CD4-positive, alpha-beta memory T cell (primary cell): ENCODE measurements at places on chromosomes 4 and X.

GRCh38 chrX:109927663-109928273 is 75.1 kb upstream of the TMEM164 start:
- no peaks in the 10 kb centered on the region for H3K27me3 ChIP-seq
- H3K4me3 ChIP-seq = no peak overlapping the region
- H3K27ac ChIP-seq = no peak overlapping the region
- DNase-seq = no peak
- no peaks in the 10 kb centered on the region for H3K36me3 ChIP-seq

- H3K27ac ChIP-seq = no peak overlapping the region
- no peak for DNase-seq
- H3K36me3 ChIP-seq = no peaks in the 10 kb centered on the region
- no peaks in the 10 kb centered on the region for H3K27me3 ChIP-seq
- no peak overlapping the region for H3K4me3 ChIP-seq
- H3K4me1 ChIP-seq = no peaks in the 10 kb centered on the region
These were observed 187.1 kb upstream of the ARX start for GRCh38 chrX:25202827-25203226.

DNA sequence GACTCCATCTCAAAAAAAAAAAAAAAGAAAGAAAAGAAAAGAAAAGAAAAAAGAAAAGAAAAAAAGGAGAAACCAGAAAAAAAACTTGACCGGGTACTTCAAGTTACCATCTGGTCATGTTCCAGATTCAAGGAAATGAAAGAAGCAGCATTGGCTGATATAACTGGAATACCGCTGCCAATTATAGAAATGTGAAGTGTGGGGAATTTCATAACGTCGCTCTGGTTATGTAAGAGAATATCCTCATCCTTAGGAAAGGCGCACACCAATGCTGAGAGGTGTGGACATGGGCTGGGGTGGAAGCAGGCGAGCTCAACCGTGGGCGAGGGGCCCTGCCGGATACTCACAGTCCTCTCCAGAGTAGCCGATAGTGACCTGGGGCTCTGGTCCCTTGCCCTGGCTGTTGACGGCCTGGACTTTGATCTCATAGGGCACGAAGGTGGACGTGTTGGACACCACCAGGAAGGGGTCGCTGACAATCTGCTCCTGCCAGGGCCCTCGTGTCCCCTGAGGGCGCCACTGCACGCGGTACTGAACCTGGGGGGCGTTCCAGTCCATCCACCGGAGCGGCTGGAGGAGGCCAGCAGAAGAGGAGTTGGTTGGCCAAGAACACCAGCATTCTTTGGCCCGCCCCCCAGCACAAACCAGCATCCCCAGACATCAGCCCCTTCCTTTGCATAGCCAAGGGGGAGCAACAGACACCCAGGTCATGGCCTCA is 19.5 kb downstream of the L1CAM start:
- no peaks in the 10 kb centered on the region for H3K27me3 ChIP-seq
- no peak overlapping the region for H3K4me3 ChIP-seq
- no peaks in the 10 kb centered on the region for H3K36me3 ChIP-seq

DNA sequence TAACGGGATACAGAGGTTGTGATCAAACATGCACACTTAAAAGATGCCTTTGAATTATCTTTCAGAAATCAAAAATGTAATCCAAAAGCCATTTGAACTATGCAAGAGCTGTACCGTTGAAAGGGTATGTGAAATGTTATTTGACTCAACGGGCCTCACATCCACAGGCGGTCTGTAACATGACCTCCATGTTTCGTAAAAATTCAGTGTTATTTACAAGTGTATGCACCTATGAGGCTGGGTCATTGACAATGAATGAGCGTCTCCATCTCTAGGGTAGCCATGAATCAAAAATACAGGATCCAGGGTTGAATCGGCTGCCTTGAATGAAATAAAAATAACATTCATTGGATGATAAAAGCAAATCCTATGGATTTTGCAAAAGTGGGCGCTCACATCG is 100.1 kb downstream of the CRLF2 start:
- no peaks in the 10 kb centered on the region for H3K27me3 ChIP-seq
- H3K4me3 ChIP-seq = no peak overlapping the region
- no peaks in the 10 kb centered on the region for H3K36me3 ChIP-seq
- no peaks in the 10 kb centered on the region for H3K4me1 ChIP-seq
- no peak overlapping the region for H3K27ac ChIP-seq
- DNase-seq = no peak

- no peak overlapping the region for H3K27ac ChIP-seq
- H3K27me3 ChIP-seq = no peaks in the 10 kb centered on the region
- no peak overlapping the region for H3K4me3 ChIP-seq
- H3K36me3 ChIP-seq = no peaks in the 10 kb centered on the region
These were observed 143.1 kb downstream of the TBCK start for GRCh38 chr4:106172861-106173260.

- peaks cover 34% of the 10 kb centered on the region for H3K4me1 ChIP-seq
- H3K27me3 ChIP-seq = no peaks in the 10 kb centered on the region
- no peaks in the 10 kb centered on the region for H3K36me3 ChIP-seq
- no peak overlapping the region for H3K27ac ChIP-seq
- DNase-seq = no peak
- no peak overlapping the region for H3K4me3 ChIP-seq
These were observed 69.9 kb downstream of the CAMK2D start for GRCh38 chr4:113691676-113692075.

DNA sequence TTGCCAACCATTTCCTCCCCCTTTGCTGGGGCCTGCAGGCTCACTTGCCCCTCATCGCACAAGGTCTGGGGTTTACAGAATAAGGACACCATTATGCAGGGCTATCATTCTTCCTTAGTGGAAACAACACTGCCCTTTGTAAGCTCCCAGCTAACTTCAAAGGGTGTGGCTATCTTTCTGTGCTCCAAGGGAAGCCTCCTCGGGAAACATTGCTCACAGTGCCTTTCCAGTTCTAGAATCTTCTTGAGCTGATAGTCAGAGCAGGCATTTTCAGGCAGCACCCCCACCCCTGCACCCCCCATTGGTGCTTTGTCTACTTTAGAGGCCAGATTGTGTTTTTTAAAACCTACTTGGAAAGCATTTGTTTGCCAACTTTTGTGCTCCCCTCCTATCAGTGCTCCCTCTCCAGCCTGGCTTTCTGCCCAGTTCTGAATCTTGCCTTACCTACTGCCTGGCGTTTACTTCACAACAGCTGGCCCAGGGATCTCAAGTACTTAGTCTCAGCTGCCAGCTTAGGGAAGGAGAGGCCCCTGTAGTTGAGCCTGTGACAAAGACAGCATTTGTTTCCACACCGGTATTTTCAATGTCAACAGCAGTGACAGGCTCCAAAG is 53.5 kb downstream of the PLAC1 start:
- no peak overlapping the region for H3K27ac ChIP-seq
- no peaks in the 10 kb centered on the region for H3K4me1 ChIP-seq
- no peak overlapping the region for H3K4me3 ChIP-seq
- no peaks in the 10 kb centered on the region for H3K36me3 ChIP-seq
- no peak for DNase-seq

DNA sequence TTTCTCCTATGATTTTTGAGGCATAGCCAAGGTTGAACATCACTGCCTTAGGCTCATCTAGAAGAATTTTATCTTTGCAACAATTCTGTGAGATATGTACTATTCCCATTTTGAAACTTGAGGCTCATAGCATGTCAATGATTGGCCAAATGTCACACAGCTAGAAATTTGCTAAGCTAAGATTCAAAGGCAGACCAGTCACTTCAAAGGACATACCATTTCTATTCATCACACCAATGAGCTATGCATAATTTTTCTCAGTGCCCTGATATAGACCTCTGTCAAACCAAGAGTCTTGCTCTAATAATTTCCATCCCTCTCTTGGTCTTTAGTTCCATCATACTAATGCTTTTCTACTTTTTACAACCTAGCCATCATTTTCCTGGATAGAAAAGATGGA is 27.6 kb upstream of the SERTM2 start:
- no peak for DNase-seq
- H3K27me3 ChIP-seq = no peaks in the 10 kb centered on the region
- H3K4me3 ChIP-seq = no peak overlapping the region

- no peaks in the 10 kb centered on the region for H3K27me3 ChIP-seq
- no peak for DNase-seq
- no peaks in the 10 kb centered on the region for H3K36me3 ChIP-seq
- H3K27ac ChIP-seq = no peak overlapping the region
- no peak overlapping the region for H3K4me3 ChIP-seq
These were observed 6.0 kb downstream of the SEL1L3 start for GRCh38 chr4:25856756-25857155.

- no peak overlapping the region for H3K27ac ChIP-seq
- peaks cover 18% of the 10 kb centered on the region for H3K4me1 ChIP-seq
- H3K27me3 ChIP-seq = no peaks in the 10 kb centered on the region
- H3K36me3 ChIP-seq = no peaks in the 10 kb centered on the region
- no peak overlapping the region for H3K4me3 ChIP-seq
These were observed 45.1 kb downstream of the CHM start for GRCh38 chrX:86002076-86002896.

- H3K27ac ChIP-seq = no peak overlapping the region
- no peak for DNase-seq
- H3K4me3 ChIP-seq = no peak overlapping the region
- H3K36me3 ChIP-seq = no peaks in the 10 kb centered on the region
These were observed 2.4 kb upstream of the WDFY3 start for GRCh38 chr4:84968925-84969324.

GRCh38 chr4:82866706-82867385 is 24.1 kb downstream of the SEC31A start:
- H3K4me3 ChIP-seq = no peak overlapping the region
- no peaks in the 10 kb centered on the region for H3K27me3 ChIP-seq
- no peak overlapping the region for H3K27ac ChIP-seq
- peaks cover 30% of the 10 kb centered on the region for H3K4me1 ChIP-seq
- peaks cover 55% of the 10 kb centered on the region for H3K36me3 ChIP-seq

DNA sequence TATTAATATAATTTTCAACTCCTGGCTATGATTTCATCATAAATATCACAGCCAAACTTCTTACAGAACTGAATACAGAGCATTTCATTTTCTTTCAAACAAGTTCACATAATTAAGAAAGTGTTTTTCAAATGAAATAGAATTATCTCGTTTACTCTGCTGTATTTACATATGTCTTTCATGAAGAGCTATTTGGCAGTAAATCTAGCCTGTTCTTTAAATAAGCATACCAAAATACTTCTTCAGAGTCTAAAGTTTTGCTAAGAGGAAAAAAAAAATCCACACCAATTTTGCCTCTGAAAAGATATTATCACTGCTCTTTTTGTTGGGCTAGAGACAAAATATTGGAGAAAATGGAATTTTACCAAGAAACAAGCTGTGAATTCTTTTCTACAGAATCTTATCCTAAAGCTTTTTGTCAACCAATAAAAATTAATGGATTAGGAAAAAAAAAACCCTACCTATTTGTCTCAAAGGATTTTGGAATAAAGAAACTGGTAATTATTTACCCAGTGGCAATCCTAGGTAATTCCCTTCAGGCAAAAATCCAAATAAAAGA is 287.9 kb upstream of the NR3C2 start:
- no peaks in the 10 kb centered on the region for H3K27me3 ChIP-seq
- H3K4me1 ChIP-seq = no peaks in the 10 kb centered on the region
- H3K4me3 ChIP-seq = no peak overlapping the region

DNA sequence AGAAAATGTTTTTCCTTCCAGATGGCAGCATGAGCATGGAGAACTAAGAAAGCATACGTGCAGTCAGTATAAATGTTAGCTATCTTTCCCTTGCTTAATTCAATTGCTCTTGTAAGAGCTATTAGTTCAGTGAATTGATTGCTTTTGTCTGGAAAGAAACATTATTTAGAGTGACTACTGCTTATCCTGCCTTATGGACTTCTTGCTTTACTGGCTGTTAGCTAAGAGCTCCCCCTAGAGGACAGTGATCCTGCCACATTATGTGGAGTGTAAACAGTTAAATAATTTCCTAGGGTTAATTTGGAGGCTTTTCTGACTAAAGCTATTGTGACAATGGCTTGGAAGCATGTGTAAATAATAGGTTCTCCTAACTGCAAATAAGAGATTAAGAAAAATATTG is 1402.4 kb downstream of the FAM133A start:
- no peak overlapping the region for H3K27ac ChIP-seq
- no peaks in the 10 kb centered on the region for H3K4me1 ChIP-seq
- H3K36me3 ChIP-seq = no peaks in the 10 kb centered on the region
- no peak for DNase-seq
- H3K4me3 ChIP-seq = no peak overlapping the region

- no peak for DNase-seq
- H3K36me3 ChIP-seq = no peaks in the 10 kb centered on the region
- no peaks in the 10 kb centered on the region for H3K27me3 ChIP-seq
- no peak overlapping the region for H3K27ac ChIP-seq
These were observed 390.9 kb downstream of the FAT4 start for GRCh38 chr4:125705681-125706080.

DNA sequence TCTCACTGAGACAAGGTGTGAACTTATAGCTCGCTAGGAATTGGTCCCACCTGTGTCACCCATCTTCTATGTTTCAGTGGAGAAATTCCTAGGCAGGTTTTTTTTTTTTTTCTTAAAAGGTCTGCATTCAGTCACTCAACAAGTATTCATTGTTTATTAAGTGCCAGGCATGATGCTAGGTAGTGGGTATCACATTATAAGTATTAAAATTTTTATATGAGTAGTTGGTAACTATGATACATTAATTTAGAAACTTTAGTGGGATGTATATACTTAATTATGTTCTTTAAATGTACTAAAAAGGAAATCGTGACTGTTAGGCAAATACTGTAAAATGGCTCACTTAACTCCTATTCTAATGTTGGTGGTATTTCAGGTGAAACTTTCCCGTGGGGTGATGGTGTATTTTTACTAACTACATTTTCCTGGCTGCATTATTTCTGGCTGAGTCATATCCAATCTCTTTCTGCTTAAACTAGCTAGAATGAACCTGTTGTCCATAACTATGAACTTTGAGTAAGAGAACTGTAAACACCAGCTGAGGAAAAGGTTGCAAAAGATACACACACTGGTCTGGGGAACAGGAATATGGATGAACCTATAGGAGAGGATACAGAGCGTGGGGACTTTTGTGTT is 49.3 kb upstream of the MED14 start:
- no peak overlapping the region for H3K27ac ChIP-seq
- no peaks in the 10 kb centered on the region for H3K36me3 ChIP-seq
